ENCODE measurements at places on chromosomes 6 and 20.
A peak's percentile ranks its signal among the peaks of the same experiment; 100 is the strongest.

DNA sequence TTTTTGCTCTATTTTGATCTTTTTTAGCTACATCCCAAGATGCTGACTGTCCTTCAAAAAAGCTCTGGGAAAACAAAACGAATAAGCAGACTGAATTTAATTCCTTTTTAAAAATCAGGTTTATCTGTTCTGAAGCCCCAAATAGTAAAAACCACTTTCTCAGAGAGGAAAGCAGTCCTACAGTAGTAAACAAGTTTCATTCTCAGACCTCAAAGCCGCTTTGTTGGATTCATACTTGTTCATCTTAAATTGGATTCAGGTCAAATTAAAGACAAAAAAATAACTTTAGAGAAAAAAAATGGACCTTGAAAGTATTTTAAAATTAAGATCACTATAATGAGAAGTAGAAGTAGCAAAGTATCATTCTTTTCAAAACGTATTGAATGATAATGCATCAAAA, 96.1 kb upstream of the THEMIS start:
- no peak for DNase-seq

DNA sequence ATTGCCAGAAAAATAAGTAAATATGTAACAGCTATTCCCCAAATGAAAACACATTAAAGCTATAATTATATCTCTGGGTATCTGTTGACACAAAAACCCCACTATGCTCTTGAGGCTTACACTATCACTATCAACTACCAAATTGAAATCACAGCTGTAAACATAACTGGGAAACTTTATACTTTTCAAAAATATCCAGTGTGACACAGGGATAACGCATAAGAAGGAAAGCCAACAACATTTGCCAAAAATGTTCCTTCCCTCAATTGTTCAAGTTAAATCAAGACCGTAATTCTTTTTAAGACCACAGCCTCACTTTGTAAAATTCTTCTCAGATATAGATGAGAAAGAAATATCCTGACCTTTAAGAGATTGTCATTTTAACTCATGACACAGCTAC, 3.1 kb downstream of the ZHX3 start:
- no peak for DNase-seq

- no peak for DNase-seq
Observed at GRCh38 chr20:25486377-25486776, 78.9 kb downstream of the GINS1 start.

DNA sequence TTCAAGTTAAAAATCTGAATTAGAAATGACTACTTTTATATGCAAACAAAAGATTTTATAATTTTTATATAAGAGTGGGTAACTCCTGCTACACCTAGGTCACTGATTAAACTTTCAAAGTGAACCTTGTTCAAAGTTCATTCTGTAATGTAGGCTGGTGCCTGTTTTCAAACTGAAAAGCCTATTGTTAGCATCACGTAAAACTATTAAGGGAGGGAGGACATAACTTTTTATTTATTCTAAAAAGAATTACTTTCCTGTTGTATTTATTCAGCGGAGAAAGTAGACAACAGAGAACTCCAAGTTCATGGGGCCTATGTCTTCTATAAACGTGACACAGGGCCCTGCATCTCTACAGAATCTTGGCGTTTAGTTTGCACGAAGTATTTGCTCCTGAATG, 27.4 kb downstream of the FERMT1 start:
- no peak for DNase-seq

GRCh38 chr6:169918954-169919549, 167.6 kb downstream of the ERMARD start:
- no peak for DNase-seq

- DNase-seq, result no peak
Observed at GRCh38 chr6:79869184-79869583, 78.2 kb downstream of the ELOVL4 start.

- no peak for DNase-seq
Observed at GRCh38 chr6:105901583-105901982, 184.6 kb upstream of the PRDM1 start.

DNA sequence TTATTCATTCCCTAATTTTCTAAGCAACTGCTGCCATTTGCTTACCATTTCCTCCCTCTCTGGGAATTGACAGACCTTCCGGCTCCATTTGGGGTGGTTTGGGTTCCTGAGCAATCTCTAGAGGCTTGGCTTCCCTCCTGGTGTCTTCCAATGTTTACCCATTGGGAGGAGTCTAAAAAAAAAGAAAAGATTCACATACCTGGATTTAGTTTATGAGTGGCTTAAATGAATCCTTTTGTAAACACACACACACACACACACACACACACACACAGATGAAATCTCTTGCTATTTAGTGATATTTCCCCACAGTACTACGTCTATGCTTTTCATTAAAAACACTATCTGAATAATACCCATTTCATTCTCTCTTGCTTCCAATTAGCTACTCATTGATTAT, 48.3 kb upstream of the TRAF3IP2 start:
- no peak for DNase-seq

GRCh38 chr6:88048578-88048977, 937 bp downstream of the SPACA1 start:
- DNase-seq, result no peak

DNA sequence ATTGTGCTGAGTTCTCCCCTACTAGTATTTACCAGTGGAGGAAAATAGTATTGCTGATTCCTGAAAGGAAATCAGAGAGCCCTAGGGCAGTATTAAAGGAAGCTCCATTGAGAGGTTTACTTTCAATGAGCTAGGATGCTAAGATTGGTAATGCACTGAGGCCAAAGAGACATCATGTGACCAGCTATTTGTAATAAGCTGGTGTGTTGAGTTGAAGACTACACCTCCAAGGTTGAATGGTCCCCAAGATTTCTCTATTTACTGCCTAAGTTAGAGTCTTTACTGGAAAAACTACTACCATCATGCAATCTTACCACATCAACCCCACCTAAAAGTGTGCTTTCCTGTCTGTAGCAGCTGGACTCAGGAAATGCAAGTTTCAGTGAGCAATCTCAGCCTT, 151.5 kb upstream of the GJE1 start:
- DNase-seq, result no peak

GRCh38 chr6:7074870-7075269, 32.9 kb upstream of the RREB1 start:
- no peak for DNase-seq

DNA sequence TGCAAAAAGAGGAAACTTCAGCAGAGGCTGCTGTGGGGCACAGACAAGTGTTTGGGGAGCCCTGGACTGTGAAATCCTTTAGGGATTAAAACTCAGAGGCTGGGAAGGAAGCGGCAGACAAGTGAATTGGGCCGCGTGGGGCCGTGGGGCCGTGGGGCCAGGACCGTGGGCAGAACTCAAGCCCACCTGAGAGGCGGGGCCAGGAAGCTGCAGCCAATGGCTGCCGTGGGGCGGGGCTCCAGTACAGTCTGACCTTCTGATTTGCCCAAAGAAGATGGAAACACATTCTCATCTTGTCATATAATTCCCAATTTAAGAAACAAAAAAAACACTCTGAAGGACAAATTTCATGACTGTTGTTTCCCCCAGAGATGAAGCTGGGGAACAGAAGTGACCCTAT, 55.4 kb downstream of the ANKRD60 start:
- DNase-seq, result no peak

- no peak for DNase-seq
Observed at GRCh38 chr20:32664012-32664677, 9.6 kb downstream of the C20orf203 start.

GRCh38 chr20:53900380-53900999, 169.9 kb downstream of the BCAS1 start:
- DNase-seq, result no peak

DNA sequence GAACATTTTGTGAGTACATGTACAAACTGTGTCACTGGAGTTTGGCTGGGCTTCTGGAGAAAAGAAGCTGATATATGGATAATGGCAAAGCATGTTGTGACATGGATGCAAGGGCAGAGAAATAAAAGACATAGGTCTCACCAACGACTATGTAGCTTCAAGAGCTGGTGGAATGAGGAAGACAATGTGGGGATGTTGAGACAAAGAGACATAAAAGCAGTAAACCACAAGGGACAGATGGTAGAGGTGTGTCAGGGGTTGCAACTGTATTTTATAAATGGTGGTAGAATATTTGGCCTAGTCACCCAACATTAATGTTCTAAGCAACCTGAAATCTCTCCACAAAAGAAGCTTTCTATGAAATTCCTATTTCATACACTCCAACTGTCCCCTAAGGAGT, 199.0 kb downstream of the KCNQ5 start:
- no peak for DNase-seq

- DNase-seq, result no peak
Observed at GRCh38 chr6:163857421-163857820, 442.9 kb downstream of the QKI start.

- peak; percentile 42 for DNase-seq
Observed at GRCh38 chr6:152642578-152643375, 5.6 kb upstream of the SYNE1 start.

- peak; percentile 37 for DNase-seq
Observed at GRCh38 chr6:166097914-166098522, 69.6 kb downstream of the TBXT start.

GRCh38 chr20:4638826-4639225, 82.9 kb upstream of the PRND start:
- DNase-seq, result no peak

- no peak for DNase-seq
Observed at GRCh38 chr20:10113746-10114145, 79.0 kb downstream of the ANKEF1 start.

DNA sequence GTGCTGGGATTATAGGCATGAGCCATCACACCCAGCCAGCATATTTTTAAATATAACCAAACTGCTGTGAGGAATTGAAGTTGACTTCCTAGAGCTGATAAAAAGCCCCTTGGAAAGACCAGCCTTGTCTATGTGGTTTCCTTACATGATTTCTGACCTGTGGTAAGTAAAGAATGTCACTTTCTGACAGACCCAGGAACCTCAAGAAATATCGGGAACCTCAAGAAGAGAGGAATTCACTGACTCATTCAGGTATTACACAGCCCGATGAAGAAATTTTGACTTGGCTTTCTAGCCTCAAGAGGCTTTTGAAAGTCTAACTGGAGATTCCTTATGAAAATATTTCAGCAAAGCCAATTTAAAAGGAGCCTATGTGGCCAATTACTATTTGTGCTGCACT, 71.8 kb downstream of the FOXF2 start:
- DNase-seq, result no peak

- peak; percentile 26 for DNase-seq
Observed at GRCh38 chr6:87029711-87030314, 65.1 kb downstream of the CGA start.

GRCh38 chr20:34110745-34111641, 1.1 kb downstream of the EIF2S2 start:
- DNase-seq, result no peak

GRCh38 chr20:57675773-57676172, 34.0 kb downstream of the PMEPA1 start:
- no peak for DNase-seq

GRCh38 chr20:19376451-19377229, 164.2 kb downstream of the SLC24A3 start:
- DNase-seq, result peak; percentile 17

DNA sequence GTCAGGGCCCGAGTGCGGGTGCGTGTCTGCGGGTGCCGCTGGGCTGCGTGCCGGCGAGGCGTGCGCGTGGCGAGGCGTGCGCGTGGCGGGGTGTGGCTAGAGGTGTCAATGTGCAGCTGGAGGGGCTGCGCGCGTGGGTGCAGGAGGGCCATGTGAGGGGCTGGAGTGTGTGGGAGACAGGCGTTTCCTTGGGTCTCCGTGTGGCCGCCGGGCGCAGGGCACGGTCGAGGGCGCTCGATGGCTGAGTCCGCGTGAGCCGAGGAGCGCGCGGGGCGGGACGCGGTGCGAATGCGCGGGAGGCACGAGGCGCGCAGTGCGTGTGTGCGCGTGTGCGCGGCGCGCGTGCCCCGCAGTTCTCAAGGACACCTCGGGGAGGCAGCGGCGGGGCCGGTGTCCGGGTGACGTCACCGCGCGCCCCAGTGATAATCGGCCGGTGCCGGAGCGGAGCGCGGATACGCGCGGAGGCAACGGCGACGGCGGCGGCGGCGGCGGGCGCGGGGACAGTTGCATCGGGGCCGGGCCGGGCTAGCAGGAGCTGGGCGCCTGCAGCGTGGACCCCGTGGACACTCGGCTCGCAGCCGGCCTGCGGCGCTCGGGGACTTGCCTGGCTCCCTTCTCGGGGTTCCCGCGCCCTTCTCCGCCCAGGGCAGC, 38.7 kb downstream of the YTHDF1 start:
- DNase-seq, result peak; percentile 76

DNA sequence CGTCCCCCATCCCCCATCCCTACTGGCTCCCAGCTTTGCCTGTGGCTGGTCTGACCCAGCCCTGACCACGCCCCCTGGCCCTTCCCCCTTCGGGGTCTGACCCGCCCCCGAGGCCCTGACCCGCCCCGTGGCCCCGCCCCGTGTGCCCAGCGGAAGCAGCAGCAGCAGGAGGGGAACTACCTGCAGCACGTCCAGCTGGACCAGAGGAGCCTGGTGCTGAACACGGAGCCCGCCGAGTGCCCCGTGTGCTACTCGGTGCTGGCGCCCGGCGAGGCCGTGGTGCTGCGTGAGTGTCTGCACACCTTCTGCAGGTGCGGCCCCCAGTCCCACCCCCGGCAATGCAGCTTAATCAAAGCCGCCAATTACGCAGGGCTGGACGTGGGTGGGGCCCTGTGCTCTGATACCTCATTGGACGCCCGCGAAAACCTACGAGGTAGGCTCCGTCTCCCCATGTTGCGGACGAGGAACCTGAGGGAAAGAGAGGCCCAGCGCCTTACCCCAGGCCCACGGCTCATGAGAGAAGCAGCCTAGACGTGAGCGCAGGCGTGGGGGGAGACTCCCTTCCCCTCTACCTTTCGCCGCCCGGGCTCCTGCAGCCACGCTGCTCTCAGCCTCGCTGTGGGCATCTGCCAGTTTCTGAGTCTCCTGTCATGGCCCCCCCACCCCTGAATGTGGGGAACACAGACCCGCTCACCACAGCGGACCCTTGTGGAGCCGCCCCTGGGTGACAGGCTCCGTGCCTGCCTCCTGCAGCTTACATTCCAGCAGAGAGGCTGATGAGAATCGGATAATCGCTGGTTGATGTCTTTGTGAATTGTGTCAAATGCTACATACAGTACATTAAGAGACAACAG, 12.8 kb downstream of the RBCK1 start:
- DNase-seq, result no peak

GRCh38 chr20:25541676-25542075, 43.7 kb downstream of the NINL start:
- no peak for DNase-seq

- no peak for DNase-seq
Observed at GRCh38 chr6:154252678-154253077, 103.9 kb downstream of the IPCEF1 start.

GRCh38 chr6:9085054-9085708, 649.8 kb upstream of the SLC35B3 start:
- DNase-seq, result no peak

- peak; percentile 36 for DNase-seq
Observed at GRCh38 chr6:163793011-163793983, 378.8 kb downstream of the QKI start.

- no peak for DNase-seq
Observed at GRCh38 chr20:62040381-62040922, 25.2 kb downstream of the TAF4 start.

DNA sequence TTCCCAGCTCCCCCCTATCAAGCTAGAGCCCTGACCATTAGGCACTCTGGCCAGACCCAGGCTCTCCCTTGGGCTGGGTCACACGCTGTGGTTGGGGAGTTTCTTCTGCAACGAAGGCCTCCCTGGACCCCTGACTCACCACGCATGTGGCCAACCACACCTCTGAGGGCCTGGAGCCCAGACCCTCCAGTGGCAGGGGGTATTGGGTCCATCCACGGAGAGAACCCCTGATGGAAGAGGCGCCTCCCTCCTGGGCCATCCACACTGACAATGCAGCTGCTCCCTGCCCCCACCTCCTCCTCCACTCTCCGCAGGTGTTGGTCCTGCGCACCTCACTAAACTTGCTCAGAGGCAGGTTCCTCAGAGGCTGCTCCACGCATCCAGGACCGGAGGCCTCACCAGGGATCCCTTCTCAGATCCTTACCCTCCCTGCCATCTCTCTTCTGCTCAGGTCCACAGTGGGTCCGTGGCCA, 125.4 kb downstream of the RNASET2 start:
- no peak for DNase-seq

All from putamen (tissue), 1 donor.